ENCODE measurements at places on chromosomes 11 and 22.

DNA sequence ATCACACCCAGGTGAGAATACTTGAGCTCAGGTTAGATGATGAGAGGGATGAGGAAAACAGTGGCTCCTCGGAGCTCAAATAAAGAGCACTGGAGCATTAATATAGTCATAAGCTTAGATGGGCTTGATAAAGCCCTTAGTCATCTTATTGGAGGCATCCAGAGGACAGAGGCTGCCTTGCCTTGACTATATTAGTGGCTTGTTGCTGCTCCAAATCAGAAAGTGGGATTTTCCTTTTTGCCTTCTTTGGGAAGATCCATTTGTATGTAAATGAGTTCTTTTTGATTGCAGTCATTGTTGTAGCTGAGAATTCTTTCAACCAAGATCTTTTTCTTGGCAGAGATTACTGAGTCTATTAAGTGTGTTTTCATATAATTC lies 18.9 kb downstream of the ADM start:
- peak; percentile 43 for DNase-seq

GRCh38 chr11:3042496-3043314 lies 14.5 kb downstream of the CARS1 start:
- DNase-seq = no peak

DNA sequence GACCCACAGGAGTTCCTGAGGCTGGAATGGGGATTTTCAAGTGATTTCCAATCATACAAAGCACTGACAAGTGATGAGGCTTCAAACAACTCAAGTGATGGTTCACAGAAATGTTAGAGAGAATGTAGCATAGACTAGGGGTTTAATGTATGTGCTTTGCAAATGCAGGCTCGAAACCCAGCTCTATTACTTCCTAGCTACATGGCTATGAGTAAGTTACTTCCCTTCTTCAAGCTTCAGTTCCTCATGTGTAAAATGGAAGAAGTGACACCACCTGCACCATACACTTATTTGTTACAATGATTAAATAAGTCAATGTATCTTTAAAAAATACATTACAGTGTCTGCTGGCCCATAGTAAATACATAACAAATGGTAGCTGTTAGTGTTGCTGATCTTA lies 139.8 kb downstream of the CCDC81 start:
- DNase-seq = no peak

DNA sequence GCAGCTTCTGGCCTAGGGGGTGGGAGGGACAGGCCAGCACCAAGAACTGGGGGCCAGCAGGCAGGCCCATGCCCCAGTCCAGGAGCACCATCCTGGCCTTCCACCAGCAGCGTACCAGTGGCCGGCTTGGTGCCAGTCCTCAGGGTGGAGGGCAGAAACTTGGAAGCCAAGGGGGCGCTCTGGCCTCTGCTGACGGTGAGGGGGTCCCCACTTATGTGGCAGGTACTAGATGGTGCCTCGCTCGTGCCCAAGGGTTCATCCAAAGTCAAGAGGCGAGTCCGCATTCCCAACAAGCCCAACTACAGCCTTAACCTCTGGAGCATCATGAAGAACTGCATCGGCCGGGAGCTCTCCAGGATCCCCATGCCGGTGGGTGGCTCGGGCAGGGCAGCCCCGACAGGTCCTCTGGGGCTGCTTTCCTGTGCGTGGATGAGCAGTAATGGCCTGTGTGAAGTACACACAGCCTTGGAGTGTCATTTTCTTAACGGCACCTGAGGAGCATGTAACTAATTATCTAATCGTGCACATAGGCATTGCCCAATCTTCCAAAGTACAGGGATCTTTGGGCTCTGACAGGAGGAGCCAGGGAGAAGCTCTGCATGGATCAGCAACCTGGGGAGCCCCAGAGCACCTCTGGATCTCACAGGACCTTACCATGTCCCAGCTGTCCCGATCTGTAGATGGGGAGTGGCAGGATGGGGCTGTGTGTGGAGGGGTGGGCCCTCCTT lies 79.1 kb downstream of the MORC2 start:
- DNase-seq = no peak

GRCh38 chr11:45904309-45904915 lies 2.7 kb downstream of the FREY1 start:
- DNase-seq = no peak

DNA sequence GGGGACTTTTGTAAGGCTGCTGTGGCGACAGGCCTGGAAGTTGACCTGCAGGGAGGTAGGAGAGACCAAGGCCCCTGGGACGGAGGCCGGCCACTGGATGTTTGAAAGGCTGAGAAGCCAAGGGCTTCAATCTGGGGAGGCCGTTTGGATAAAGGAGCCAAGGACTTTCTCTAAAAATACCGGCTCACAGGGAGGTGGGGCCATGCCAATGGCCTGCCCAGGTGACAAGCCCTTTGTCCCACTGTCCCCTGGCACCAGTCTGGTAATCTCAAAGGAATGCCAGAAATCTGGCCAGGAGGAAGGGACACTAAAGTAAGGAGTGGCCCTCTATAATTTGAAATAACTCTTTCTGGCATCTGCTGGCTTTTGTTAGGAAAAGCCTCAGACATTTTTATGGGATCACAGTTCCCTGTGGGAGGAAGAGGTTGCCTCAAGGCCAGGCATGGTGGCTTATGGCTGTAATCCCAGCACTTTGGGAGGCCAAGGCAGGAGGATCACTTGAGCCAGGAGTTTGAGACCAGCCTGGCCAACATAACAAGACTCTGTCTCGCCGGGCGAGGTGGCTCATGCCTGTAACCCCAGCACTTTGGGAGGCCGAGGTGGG lies 1.9 kb upstream of the CHKA start:
- DNase-seq = no peak

GRCh38 chr11:95831198-95831883 lies 41.0 kb downstream of the CEP57 start:
- DNase-seq = peak; percentile 96

DNA sequence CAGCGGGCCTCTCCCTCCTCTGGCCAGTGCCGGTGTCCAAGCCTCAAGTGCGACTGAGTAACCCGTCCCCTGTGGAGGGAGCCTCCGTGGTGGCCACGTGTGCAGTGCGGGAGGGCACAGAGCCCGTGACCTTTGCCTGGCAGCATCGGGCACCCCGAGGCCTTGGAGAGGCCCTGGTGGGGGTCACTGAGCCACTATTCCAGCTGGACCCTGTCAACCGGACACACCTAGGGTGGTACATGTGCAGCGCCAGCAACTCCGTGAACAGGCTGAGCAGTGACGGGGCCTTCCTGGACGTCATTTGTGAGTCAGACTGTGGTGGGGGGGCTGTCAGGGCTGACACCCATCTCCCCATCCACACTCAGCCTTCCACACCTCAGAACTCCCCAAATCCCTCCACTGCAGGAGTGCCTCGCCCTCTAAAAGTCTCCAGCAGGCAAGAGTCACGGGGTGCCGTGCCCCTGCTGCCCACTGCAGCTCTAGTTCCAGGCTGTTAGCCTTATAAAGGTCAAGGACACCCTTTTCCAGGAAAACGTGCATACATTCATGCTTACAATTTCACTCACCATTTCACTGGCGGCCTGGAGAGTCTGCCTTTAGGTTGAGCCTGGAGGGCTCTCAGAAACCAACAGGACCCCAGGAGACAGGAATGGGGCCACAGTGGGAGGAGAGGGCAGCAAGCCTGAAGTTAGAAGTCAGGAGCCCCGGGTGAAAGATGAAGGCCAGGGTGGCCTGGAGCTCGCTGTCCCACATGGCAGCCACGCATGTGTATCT lies 2.6 kb downstream of the VSIG10L2 start:
- no peak for DNase-seq

- DNase-seq = no peak
Measured at GRCh38 chr22:44063462-44064371, 39.6 kb downstream of the PARVB start.

- DNase-seq = no peak
Measured at GRCh38 chr11:71532036-71532610, 5.1 kb downstream of the KRTAP5-7 start.

DNA sequence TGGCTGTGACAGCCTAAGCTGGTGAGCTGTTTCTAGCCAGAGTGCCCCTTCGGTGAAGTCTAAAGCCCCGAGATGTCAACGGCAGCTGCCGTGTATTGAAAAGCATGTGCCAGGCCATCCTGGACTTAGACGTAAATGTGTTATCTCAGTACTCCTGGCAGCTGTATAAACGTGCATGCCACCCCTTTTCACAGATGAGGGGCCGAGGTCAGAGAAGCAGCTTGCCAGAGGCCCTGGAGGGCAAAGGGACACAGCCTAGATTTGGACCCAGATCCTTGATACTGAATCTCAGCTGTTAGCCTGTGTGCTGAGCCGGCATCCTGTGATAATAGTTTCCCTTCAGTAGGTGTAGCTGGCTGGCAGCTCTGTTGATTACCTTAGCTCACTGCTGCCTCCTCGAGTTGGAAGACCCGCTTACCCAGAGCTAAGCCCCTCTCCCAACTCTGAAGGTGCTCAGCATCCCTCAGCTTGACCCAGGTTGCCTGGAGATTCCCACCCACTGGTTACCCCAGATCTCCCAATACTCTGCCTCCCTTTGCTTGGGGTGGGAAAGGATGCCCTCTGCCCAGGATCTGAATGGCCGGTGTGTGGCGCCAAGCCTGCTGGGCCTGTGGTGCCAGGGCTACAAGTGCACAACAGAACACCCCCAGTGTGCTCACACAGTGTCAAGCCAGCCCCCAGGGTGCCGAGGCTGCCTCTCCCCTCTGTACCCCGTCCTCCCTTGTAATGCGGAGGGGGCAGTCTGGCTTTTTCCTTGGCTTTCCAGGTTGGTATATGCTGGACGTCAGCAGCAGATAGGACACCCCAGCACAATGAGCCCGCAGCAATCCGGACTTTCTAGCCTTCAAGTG lies 59.8 kb upstream of the WNT7B start:
- DNase-seq = no peak

DNA sequence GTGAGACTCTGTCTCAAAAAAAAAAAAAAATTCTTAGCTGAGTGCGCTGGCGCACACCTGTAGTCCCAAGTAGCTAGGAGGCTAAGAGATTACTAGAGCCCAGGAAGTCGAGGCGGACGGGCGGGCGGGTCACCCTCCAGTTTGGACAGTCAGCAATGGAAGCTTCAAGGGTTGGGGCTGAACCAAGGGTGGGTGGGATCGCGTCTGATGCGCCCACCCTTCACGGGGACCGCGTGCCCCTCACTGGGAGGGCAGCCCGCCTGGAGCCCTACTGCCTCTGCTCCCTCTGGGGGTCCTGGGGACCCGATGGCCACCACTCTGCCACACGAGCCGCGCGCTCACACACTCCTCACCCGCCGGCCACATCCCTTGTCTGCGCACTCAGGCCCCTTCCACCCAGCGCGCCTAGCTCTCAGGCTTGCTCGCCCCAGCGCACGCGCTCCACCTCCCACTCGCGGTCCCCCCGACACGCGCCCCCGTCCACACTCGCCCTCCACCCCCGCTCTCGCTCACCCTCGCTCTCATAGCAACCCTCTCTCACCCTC lies 494 bp downstream of the CHID1 start:
- no peak for DNase-seq

- DNase-seq = no peak
Measured at GRCh38 chr11:111395081-111395480, 16.0 kb upstream of the POU2AF1 start.

DNA sequence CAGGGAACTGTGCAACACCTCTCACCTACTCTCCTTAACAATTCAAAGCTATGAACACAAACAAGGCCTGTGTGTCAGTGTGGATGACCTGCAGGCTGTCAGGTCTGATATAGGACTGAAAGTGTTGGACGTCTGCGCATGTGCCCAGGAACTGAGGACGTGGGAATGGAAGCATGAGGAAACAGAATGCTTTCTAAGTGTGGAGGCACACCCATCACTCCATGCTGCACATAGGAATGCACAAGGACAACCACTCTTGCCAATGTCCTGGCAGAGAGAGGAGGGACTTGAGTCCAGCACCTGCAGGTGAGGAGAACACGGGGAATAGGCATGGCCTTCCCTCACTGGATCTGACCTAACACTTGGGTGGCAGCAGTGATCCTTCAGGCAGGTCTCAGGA lies 874.3 kb downstream of the OPCML start:
- no peak for DNase-seq

DNA sequence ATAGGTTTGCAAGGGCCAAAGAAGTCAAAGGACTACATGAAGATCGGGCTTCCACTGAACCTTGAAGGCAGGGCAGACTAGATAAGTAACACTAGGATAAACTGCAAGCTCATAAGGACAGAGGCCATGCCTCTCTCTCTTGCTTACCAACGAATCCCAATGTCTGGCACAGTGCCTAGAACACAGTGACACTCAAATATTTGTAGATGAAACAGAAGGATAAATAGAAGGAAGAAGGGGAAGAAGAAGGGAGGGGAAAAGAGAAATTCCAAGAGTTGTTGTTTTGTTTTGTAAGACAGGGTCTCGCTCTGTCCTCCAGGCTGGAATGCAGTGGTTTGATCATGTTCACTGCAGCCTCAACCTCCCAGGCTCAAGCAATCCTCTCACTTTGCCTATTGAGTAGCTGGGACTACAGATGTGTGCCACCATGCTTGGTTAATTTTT lies 26.9 kb downstream of the SIK3 start:
- DNase-seq = peak; percentile 25

DNA sequence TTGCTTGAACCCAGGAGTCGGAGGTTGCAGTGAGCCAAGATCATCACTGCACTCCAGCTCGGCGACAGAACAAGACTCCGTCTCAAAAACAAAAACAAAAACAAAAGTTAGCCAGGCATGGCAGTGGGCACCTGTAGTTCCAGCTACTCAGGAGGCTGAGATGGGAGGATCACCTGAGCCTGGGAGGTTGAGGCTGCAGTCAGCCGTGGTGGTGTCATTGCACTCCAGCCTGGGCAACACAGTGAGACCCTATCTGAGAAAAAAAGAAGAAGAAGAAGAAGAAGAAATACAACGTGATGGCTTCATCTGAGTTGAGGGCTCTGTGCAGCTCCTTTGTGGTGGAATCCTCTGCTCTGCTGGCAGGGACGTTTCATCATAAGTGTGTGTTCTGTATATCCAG lies 10.0 kb upstream of the TNNT3 start:
- no peak for DNase-seq

DNA sequence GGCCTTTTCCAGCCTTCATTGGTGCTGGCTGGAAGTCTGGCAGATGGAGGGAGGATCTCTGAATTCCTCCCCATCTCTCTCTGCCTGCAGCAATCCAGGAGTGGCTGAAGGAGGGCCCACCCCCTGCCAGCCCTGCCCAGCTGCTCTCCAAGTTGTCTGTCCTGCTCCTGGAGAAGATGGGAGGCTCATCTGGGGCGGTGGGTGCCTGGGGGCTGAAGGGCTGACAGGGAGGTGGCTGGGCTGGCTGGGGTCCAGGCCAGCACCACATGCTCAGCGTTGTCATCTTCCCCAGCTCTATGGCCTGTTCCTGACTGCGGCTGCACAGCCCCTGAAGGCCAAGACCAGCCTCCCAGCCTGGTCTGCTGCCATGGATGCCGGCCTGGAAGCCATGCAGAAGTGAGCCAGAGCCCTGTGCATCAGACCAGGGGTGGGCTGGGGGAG lies 12.2 kb downstream of the TKFC start:
- DNase-seq = peak; percentile 32

- DNase-seq = no peak
Measured at GRCh38 chr22:37248251-37248650, 4.2 kb upstream of the RAC2 start.

Data from AG10803 (cell line).